Kasumi-1 (cell line): ENCODE measurements at places on chromosomes 12 and 14.

GRCh38 chr14:31920989-31921650, 156.0 kb upstream of the ARHGAP5 start:
- DNase-seq: no peak

GRCh38 chr14:55142466-55142865, 13.4 kb downstream of the LGALS3 start:
- no peak for DNase-seq

DNA sequence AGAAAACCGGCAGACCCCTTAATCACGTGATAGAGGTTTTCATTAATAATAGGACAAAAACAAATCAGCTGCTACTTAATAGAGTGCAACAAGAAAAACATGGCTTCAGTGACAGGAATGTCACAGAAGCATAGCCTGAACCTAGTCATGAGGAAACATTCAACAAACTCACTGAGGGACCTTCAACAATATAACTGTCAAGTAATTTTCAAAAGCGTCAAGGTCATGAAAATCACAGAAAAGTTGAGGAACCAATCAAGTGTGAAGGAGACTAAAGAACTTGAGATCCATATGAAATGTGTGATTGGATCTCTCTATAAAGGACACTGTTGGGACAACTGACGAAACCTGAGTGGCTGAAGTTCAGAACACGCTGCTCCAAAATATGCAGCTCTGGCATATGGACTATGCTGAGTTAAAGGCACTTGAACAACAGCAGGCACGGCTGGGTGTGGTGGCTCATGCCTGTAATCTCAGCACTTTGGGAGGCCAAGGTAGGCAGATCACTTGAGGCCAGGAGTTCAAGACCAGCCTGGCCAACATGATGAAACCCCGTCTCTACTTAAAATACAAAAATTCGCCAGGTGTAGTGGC, 16.3 kb downstream of the NDUFA12 start:
- DNase-seq: no peak

DNA sequence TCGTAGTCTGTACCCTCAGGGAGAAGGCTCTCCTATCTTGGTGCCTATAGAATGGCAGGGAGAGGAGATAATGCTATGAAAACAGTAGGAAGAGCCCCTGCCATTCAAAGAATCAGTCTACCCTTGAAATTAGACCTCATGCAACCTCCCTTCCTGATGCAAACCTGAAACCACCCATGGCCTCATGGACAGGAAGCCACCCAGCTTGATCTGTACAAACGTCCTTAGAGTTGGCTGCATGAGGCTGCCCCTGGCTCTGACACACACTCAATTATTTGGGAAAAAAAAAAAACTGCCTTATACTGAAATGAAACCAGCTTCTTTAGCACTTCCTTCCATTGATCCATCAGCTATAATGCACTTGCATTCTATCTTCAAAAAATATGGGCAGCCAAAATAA, 116.6 kb upstream of the BCL2L14 start:
- no peak for DNase-seq
